Stimulated activated CD8-positive, alpha-beta memory T cell treated with anti-CD3 and anti-CD28 coated beads, Interleukin-15, amount 100 ng/mL, for 24 hours (primary cell): ENCODE measurements at places on chromosomes 12 and 14.

GRCh38 chr12:107378609-107379008 is 285.3 kb upstream of the CRY1 start:
- no peak for DNase-seq

DNA sequence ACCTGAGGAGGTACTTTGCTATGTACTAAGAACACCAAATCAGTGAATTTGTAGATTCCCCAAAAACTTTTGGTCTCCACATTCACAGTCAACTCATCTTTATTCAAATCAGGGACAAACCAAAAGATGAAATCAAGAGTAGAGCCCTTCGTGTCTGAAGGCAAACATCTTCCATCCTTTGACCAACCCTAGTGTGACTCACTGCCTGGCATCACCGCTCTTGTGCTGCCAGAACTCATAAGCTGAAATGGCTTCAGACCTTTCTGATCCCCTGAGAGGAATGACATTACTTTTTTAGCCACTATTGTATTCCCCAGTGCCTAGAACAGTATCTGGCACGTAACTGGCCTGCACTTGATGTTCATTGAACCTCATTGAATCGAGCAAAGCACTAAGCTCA is 50.1 kb downstream of the GOLGA5 start:
- no peak for DNase-seq

- no peak for DNase-seq
Measured at GRCh38 chr12:23472329-23472971, 477.0 kb downstream of the SOX5 start.

- DNase-seq = no peak
Measured at GRCh38 chr12:86744547-86745212, 488.5 kb upstream of the MGAT4C start.

- DNase-seq = no peak
Measured at GRCh38 chr12:46404225-46404631, 31.7 kb upstream of the SLC38A2 start.

GRCh38 chr12:103948746-103949406 is 16.8 kb upstream of the TDG start:
- no peak for DNase-seq

DNA sequence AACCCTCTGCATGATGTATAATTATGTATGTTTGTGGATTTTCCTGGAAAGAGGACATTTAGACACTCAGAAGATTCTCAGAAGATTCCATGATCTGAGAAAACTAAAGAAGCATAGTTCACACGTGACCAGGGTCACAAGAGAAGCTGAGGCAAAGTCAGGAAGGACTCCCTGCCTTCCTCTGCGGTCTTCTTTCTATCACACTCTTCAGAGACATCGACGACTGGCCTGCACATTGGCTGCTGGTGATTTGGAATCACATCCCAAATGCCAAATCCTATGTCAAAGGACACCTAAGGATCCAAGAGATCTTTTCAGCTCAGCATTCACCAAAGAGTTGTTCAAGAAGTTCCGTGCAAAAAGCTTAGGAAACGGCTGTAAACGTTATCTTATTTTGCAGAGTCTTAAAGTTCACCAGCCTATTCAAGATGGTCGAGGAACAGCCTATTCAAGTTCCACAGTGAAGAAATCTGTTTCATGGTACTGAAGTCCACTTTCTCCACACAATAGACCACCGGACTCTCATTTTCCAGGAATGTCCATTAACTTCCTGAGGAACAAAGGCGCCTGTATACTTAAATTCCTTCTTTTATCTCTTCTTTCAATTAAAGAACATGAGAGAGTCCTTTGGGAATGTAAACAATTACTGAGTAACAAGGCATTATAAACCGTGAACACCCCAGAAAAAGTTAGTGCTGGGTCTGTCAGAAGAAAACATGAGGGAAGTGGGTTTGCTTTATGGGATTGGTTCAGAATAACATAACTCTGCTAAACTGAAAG is 42.1 kb downstream of the IGF1 start:
- no peak for DNase-seq

DNA sequence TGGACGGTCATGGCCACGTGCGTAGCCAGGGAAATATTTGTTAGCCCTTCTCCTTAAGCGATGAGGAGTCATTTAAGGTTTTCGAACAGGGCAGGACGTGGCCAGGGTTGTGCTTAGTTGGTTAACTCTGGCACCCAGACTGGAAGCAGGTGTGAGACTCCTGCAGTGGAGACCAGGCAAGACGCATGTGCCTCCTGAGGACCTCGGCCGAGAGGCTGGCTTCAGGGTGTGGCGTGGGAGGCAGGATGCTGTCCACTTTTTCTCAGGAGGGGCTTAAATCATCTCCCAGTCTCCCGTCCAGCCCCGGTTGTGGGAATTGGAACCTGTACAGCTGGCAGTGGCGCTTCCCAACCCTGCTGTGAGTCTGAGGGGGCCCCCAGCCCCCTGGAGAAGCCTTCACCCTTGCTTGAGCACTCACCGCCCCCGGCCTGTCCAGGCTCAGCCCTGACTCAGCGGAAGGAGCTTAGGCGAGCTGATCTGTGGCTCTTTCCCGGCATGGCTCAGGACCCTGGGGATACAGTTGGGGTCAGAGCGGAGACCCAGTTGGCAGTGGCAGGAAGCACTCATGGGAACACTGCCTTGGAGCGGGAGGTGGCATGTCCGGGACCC is 46.3 kb upstream of the TSPAN9 start:
- no peak for DNase-seq

DNA sequence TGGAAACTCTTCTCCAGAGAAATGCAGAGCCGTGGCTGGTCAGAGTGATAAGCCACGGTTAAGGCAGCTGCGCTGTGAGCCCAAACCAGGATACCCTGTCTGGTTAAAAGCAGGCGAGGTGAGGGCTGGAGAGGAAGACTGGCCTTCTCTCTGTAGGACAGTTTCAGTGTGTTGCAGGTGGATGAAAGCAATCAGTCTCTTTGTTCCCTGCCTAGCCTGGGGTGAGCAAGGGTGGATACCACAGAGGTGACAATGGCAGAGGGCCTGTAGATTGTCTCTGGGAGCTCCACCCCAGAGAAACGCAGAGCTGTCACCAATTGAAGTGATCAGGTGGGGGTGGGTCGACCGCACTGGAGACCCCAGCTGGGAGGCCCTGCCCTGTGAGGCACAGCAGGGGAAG is 621.9 kb downstream of the LRFN5 start:
- no peak for DNase-seq

- DNase-seq = no peak
Measured at GRCh38 chr14:92400579-92401444, 77.8 kb downstream of the SLC24A4 start.

DNA sequence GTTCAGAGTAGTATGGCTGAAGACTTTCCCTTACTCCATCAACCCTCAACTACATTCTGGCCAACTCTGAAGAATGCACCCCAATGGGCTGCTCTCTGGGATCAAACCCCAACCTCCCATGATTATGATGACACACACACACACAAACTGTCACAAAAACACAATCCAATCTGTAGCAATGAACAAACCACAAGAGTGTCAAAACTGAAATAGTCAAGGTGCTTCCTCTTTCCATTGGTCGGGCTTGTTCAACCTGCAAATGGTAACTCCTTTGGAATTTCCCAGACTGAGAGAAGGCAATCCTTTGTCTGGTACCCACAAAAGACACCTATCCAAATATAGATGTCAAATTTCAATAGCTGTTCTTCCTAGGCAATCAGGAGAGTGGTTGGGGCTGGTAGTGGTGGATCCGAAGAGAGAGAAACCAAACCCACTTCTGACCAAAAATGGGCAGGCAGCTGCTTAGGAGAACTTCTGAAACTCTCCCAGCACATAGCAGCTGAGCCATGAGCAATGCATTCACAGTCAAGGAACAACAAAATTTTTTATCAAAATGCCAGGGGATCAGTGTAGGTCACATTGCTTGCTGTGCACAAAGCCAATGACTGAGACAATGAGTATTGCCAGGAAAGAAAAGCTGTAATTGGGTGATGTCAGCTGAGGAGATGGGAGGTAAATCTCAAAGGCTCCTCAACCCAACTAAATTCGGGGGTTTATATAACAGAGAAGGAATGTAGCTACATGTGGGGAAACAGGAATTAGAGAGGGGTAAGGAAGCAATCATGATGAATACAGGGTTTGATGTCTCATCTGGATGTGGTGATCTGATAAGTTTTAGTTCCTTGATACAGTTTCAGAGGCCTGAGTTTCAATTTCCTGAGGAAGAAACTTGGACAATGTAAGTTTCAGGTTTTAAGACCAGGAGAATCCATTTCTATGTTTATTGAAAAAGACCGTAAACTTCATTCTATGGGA is 191.4 kb downstream of the KITLG start:
- no peak for DNase-seq

DNA sequence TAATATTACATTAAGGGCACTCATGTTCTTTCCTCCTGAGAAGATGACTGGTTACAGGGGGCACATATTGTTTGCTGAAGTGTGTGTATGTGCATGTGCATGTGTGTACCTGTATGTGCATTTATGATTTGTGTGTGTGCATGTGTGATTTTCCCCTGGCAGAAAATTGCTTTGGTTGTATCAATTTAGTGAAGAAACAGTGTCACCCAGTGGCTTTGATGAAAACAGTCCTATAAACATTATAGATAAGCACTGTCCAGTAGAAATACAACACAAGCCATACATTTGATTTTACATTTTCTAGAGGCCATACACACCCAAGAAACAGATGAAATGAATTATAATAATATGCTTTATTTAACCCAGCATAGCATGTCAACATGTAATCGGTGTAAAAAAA is 8.6 kb downstream of the PDE3A start:
- no peak for DNase-seq

GRCh38 chr12:104888892-104889291 is 69.2 kb downstream of the SLC41A2 start:
- DNase-seq = no peak

GRCh38 chr14:85536833-85537190 is 6.9 kb downstream of the FLRT2 start:
- no peak for DNase-seq

DNA sequence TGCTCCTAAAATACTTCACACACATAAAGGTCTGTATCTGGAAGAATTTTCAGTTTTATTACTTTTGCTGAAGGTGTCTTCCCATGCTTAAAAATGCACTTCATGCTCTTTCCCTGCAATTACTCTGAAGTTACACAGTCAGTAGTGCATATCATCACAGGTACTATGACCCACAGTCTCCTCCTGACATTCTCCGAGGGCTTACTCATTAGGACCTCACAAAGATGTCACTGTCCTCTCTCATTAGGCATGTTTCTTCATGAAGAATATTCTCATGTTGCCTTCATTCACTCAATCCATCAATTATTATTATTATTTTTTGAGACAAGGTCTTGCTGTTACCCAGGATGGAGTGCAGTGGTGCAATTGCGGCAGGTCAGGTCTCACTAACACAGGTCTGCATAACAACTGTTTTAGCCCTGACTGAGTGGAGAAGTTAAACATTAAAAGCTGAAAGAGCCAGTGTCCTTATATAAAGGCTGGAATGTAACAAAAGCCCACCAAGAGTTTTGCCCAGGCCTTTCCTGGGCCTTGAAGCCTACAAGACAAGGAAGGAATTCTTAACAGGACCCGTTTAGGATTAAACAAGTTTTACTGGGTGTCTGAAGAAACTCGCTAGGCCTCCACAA is 119.5 kb upstream of the WSCD2 start:
- DNase-seq = no peak

DNA sequence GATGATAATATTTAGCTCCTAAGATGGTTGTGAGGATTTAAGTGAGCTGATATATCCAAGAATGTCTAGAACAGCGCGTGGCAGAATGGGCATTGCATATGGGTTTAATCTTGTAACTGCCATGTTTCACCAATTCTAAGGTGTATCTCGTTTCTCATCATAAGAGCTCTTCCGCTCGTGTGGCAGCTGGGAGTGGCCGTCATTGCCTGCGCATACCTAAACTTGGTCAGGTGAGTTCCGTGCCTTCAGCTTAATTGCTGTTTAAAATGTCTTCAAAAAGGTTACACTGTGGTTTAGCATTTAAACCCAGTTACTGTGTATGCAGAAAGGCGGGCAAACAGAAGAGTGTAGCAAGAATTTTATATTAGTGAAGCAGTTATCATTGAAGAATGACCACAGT is 4.5 kb upstream of the AQP2 start:
- no peak for DNase-seq
